Right cardiac atrium (tissue), 5 donors: ENCODE measurements at places on chromosomes 3 and 15. TPM values are rescaled to one million over a fixed set of nuclear protein-coding genes. Genes with fewer than 3 reads are reported as not detected.

GRCh38 chr3:73321286-73321999 lies 260.0 kb downstream of the EBLN2 start:
- DNase-seq = no peak

DNA sequence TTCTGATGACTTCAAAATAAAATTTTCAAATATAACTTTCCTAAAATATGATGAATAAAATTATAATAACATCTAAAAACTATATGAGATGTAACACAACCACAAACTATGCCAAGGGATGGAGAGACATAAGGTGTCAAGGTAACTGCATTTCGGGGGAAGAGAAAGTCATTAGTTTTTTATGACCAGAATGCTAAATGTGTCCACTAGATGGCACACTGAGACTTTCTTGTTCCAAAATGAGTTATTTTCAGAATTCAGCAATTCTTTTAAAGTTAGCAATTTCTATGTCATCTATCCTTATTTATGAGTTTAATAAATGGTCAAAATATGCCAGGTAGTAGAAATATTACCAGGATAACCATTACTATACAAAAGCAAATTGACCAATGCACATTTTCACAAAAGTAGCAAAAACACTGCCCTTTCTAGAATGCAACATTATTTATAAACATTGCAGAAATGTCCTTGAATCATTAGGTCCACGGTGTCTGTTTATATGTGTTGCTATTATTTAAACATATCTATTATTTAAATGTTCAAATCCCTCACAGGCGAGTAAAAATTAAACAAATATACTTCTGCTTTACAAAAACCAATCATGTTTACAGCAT lies 374.2 kb downstream of the PLCL2 start:
- no peak for DNase-seq

GRCh38 chr3:19002606-19003005 lies 145.7 kb upstream of the KCNH8 start:
- DNase-seq = no peak

DNA sequence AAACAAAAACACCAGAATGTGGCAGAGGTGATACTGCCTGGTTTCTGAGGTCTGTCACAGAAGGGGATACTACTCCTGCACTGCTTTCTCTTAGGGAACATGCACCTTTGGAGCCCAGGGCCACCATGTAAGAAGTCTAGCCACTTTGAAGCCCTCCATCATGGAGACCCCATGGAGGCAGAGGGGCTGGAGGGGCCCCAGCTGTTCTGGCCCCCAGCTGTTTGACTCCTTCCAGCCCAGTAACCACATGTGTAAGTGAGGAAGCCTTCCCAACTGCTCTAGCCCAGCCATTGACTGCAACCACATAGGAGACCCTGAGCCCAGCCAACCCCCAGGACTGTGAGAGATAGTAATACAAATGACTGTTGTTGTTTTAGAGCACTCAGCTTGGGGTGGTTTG lies 9.0 kb upstream of the IGDCC4 start:
- no peak for DNase-seq

BNC1 gene
- total RNA-seq = 1.4 TPM
